Stimulated activated CD4-positive, alpha-beta T cell treated with anti-CD3 and anti-CD28 coated beads, Interleukin-4, amount 100 ng/mL, for 4 hours (primary cell): ENCODE measurements at places on chromosomes 5 and 9.
A peak's percentile ranks its signal among the peaks of the same experiment; 100 is the strongest.

DNA sequence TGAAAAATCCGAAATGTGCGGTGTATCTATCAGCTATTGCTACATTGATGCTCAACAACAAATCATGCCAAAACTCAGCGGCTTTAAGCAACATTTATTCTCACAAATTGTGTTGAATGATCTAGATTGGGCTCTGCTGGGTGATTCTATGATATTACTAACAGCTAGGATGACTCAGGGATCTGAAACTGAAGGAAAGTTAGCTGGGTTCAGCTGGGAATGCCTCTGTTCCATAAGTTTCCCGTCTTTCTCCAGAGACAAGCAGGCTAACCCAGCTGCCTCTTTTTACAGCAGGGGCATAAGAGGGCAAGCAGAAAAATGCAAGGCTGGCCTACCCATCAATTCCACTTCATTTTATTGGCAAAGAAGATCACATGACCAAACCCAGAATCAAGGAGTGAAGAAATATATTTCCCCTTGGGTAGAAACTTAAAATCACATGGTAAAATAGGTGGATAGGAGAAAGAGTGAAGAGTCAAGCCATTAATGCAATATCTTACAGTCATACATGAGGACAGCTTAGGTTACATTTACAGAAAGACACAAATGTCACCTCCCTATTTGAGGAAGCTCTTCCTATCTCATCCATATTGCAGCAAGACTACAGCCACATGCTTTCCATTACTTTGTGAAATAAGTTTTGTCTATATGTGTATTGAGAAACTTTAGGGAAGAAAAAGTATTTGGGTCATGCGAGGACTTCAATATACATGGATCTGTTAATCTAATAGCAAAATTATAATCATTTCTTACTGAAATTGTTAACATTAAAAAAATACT is 30.8 kb downstream of the IL7R start:
- no peak for DNase-seq

GRCh38 chr9:33459115-33459514 is 11.7 kb upstream of the AQP3 start:
- no peak for DNase-seq

DNA sequence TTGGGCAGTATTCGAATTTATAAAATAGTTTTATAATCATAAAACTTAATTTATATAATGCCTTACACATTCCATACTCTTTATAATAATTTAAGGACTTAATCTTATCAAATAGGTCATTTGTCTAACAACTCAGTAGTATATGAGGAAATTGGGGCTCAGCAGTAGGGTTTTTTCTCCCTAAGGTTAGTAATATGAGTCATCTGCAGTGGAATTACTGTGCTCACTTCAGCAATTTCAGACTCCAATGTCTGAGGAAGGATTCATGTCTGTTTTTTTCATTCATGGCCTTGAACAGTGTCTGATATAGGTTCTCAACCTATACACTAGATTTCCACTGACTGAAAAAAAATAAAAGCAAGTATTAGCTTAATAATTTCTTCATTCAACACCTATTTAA is 7.4 kb downstream of the DMRTA1 start:
- no peak for DNase-seq

DNA sequence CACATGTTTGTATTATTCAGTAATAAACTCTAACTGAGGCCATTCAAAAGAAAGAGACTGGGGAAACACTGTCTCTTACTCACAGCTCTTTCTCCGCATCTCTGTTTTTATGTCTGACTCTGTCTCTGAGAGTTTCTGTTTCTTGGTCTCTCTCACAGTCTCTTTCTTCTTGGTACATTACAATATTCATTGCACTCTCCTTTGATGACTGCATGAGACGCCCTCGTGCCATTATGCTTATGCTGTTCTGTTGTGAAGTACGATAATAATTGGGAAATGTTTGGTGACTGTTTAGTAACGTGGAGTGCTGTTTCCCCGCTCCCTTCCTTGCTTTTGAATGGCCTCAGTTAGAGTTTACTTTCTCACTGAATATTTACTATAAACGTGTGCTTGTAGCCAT is 25.3 kb upstream of the TLX3 start:
- DNase-seq = no peak

DNA sequence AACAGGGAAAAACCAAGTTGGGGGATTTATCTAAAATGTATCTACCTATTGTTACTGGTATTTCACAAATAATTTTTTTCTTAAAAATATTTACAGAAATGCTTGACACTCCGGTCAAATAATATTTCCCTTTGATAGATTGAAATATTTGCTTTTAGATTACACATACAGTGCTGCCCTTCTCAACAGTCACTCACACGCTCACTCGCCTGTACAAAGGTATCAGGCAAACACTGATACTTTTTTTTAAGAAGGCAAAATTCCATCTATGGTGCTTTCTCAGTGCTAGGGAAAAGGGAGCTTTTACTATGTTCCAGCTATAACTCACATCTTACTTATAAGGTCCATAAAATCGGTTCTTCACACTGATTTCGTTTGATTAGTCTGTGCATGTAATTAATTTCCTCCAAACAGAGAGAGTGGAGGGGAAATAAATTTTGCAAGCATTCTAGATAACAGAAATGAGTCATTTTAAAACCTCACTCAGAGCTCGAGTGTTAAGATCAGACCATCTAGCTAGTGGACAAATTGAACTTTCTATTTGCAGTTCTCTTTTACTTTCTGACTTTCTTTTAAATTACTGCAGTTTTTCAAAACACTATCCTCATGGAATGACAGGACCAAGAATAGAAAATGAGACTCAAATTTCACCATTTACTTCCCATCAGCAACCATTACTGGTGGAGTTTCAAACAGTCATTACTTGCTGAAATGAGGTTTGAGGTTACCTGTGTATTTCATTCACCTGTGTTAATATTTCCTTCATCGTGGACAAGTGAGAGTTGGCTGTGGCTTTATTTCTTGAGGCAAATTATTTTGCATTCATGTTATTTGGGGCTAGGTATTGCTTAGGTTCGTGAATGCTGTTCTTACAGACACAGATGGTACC is 273.2 kb downstream of the RAB3C start:
- DNase-seq = no peak

GRCh38 chr9:133493428-133493827 is 14.5 kb upstream of the SLC2A6 start:
- DNase-seq = no peak

DNA sequence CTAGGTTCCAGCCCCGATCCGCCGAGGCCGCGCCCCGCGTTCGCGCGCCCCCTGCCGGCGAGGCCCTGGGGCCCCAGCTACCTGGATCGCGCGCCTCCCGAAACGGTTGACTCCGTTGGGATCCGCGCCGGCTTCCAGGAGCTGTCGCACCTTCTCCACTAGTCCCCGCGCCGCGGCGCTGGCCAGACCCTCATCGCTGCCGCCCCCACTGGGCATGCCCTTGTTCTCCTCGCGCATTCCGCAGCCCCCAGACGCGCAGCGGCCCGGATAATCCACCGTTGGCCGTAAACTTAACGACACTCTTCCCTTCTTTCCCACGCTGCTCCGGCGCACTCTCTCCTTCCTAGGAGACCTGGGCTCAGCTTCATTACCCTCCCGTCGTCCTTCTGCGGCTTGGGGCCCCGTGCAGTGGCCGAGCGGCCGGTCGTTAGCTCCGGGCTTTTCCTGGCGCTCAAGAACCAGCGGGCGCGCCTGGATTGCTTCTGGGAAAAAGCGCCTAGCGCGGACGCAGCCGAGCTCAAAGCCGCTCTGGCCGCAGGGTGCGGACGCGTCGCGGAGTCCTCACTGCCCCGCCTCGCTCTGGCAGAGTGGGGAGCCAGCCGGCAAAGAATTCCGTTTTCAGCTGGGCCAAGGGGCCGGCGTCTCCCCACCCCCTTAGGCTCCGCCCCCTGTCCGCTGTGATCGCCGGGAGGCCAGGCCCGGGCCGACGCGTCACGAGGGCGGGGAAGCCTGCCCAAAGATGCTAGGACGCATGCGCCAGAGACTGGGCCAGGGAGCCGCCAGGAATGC is at the start of gene CDKN2B:
Gene CDKN2B, minus strand, starts transcription at position 589 of the 789 bp plus-strand sequence. Its CDS starts 352 bp downstream, at position 237.
- peak; percentile 32 for DNase-seq

DNA sequence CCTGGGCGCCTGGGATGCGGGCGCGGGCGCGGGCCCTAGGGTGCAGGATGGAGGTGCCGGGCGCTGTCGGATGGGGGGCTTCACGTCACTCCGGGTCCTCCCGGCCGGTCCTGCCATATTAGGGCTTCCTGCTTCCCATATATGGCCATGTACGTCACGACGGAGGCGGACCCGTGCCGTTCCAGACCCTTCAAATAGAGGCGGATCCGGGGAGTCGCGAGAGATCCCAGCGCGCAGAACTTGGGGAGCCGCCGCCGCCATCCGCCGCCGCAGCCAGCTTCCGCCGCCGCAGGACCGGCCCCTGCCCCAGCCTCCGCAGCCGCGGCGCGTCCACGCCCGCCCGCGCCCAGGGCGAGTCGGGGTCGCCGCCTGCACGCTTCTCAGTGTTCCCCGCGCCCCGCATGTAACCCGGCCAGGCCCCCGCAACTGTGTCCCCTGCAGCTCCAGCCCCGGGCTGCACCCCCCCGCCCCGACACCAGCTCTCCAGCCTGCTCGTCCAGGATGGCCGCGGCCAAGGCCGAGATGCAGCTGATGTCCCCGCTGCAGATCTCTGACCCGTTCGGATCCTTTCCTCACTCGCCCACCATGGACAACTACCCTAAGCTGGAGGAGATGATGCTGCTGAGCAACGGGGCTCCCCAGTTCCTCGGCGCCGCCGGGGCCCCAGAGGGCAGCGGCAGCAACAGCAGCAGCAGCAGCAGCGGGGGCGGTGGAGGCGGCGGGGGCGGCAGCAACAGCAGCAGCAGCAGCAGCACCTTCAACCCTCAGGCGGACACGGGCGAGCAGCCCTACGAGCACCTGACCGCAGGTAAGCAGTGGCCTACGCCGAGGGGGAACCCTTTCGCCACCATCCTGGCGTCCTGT is at the start of gene EGR1:
Gene EGR1, plus strand, starts transcription at position 219 of the 864 bp plus-strand sequence. Its CDS starts 283 bp downstream, at position 502.
- peak; percentile 86 for DNase-seq
